Kidney (tissue), 22 donors: ENCODE measurements at places on chromosomes 1 and 21. TPM values are rescaled to one million over a fixed set of nuclear protein-coding genes. Genes with fewer than 3 reads are reported as not detected.

DNA sequence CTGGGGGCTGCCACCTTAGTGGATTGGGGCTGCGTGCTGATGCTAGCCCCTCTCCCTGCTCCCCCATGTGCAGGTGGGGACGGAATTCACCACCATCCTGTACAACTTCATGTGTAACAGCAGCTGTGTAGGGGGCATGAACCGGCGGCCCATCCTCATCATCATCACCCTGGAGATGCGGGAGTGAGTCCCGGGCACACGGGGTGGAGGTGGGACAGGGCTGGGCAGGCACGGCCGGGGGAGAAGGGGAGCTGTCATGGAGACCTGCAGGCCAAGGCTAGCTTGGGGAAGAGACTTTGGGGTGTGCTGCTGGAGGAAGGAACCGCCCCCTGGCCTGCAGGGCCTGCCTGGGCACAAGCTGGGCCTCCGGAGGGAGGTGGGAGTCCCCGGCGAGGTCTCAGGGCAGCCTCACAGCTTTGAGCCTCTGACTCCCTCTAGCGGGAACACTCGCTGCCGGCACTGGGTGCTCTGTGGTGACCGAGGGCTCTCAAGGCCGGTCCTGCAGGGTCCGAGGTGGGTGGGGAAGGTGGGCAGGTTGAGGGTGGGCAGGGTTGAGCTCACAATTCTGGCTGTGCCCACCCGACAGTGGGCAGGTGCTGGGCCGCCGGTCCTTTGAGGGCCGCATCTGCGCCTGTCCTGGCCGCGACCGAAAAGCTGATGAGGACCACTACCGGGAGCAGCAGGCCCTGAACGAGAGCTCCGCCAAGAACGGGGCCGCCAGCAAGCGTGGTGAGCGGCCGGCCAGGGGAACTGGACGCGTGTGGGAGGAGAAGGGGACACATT, 25.0 kb upstream of the CCDC27 start:
- DNase-seq, result peak; percentile 39
- no peaks in the 10 kb centered on the region for H3K4me1 ChIP-seq
- no peak overlapping the region for H3K4me3 ChIP-seq
- H3K27me3 ChIP-seq, result no peaks in the 10 kb centered on the region
- H3K36me3 ChIP-seq, result no peaks in the 10 kb centered on the region
- no peak overlapping the region for H3K27ac ChIP-seq

- no peaks in the 10 kb centered on the region for H3K27me3 ChIP-seq
- H3K4me3 ChIP-seq, result no peak overlapping the region
- H3K27ac ChIP-seq, result no peak overlapping the region
- no peak for DNase-seq
These were observed 7.7 kb downstream of the ADAMTS1 start for GRCh38 chr21:26837539-26837938.

DNA sequence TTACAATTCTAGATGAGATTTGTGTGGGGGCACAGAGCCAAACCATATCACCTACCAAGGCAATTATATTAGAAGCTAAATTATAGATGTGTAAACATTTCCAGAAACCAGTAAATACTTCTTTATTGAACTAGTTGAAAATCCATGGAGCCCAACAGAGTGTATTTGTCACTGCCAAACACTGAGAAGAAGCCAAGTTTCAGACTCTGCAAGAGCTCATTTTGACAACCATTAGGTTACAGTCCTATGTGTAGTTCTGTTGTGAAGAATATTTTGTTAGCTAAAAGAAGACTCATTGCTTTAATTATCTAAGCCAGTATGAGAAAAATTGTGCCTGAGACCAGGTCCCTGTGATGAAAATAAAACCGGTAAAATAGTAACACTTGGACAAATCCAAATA, 358.9 kb upstream of the SGIP1 start:
- H3K27ac ChIP-seq, result no peak overlapping the region
- no peaks in the 10 kb centered on the region for H3K36me3 ChIP-seq
- H3K4me1 ChIP-seq, result no peaks in the 10 kb centered on the region
- no peak overlapping the region for H3K4me3 ChIP-seq
- no peaks in the 10 kb centered on the region for H3K27me3 ChIP-seq
- DNase-seq, result no peak

DNA sequence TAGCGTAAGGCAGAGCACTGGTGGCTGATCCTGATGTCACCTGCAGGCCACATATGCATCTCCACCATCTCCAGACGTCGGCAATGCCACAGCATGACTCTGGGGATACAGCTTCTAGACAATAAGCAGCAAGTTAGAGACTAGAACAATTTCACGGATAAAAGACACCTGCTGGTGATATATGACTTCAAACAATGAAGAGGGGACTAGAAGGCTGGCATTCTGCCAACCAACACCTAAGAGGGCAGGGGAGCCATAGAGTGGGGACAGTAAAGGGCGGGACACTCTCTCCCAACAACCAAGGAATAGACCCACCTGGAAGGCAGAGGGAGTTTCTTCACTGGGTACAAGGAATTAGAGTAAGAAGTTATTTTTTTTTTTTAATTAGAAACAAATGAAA, 126.7 kb downstream of the SIM2 start:
- no peaks in the 10 kb centered on the region for H3K27me3 ChIP-seq
- no peak overlapping the region for H3K4me3 ChIP-seq
- no peak overlapping the region for H3K27ac ChIP-seq
- H3K4me1 ChIP-seq, result no peaks in the 10 kb centered on the region
- no peak for DNase-seq
- H3K36me3 ChIP-seq, result peaks cover 2% of the 10 kb centered on the region

The KPRP gene
- total RNA-seq, result not detected

The LORICRIN gene
- not detected for total RNA-seq

GRCh38 chr1:109256971-109257681, 7.8 kb downstream of the CELSR2 start:
- no peak overlapping the region for H3K4me3 ChIP-seq
- peaks cover 17% of the 10 kb centered on the region for H3K4me1 ChIP-seq
- no peak for DNase-seq
- H3K36me3 ChIP-seq, result peaks cover 2% of the 10 kb centered on the region

DNA sequence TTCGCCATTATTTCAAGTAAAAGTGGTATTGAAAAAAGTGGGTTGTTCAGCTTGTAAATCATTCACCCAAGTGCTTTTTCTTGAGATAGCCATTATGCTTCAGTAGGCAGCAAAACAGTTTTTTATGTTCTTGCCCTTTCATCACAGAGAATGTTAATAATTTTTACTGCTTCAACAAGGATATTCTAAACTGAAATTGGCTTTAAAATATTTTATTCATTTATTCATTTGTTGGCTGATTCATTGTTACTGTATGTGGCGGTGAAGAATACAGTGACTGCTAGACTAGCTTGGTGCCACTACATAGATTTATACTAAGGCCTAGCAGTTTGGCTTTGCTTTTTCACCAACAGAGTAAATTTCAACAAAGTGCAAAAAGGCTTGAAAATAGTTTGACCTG, 121.5 kb downstream of the OLFML2B start:
- no peak overlapping the region for H3K27ac ChIP-seq
- peaks cover 3% of the 10 kb centered on the region for H3K4me1 ChIP-seq
- H3K4me3 ChIP-seq, result no peak overlapping the region
- no peaks in the 10 kb centered on the region for H3K36me3 ChIP-seq

GRCh38 chr1:230507666-230508402, 81.7 kb upstream of the PGBD5 start:
- H3K27me3 ChIP-seq, result no peaks in the 10 kb centered on the region
- no peak for DNase-seq

DNA sequence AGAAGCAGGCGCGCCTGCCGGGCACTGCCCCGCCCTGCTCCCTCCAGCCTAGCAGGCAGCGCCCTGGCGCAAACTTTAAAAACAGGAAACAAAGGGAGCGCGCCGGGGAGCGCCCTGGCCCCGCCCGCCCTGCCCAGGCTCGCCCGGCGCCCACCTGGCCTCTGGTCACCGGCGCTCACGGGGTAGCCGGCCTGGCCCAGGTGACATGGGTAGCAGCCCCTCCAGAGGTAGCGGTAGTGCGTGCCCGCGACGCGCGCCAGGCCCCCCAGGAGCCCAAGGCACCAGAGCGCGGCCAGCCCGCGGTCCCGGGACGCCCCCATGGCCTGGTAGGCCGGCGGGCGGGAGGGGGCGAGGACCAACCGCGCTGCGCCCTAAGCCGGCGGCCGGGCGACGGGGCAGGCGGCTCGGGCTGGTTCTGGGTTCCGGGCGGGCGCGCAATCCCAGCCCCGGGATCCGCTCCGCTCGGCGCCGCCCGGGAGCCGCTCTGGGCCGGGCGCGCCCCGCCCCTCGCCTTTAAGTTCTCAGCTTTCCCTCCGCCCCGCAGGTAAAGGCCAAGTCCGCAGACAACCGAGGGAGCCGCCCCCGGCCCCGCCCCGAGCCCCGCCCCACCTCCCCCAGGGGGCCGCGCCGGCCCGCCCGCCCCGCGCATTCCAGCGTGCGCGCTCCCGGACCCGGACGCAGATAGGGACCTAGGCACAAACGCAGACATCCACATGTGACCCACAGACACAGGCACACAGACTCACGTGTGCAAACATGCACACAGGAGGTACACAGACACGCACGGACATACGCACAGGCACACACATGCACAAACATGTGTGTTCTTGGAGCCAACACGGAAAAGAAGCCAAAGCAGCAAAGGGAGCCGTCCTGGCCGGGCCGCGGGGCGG, 76.7 kb downstream of the ARHGEF16 start:
- DNase-seq, result peak; percentile 92
- H3K4me3 ChIP-seq, result peak overlapping the region; percentile 63
- H3K27ac ChIP-seq, result peak overlapping the region; percentile 47
- H3K27me3 ChIP-seq, result no peaks in the 10 kb centered on the region
- no peaks in the 10 kb centered on the region for H3K36me3 ChIP-seq

- no peaks in the 10 kb centered on the region for H3K4me1 ChIP-seq
- no peaks in the 10 kb centered on the region for H3K27me3 ChIP-seq
- no peak for DNase-seq
- no peak overlapping the region for H3K4me3 ChIP-seq
- H3K27ac ChIP-seq, result no peak overlapping the region
These were observed 282.5 kb upstream of the PLXNA2 start for GRCh38 chr1:208526613-208527125.

DNA sequence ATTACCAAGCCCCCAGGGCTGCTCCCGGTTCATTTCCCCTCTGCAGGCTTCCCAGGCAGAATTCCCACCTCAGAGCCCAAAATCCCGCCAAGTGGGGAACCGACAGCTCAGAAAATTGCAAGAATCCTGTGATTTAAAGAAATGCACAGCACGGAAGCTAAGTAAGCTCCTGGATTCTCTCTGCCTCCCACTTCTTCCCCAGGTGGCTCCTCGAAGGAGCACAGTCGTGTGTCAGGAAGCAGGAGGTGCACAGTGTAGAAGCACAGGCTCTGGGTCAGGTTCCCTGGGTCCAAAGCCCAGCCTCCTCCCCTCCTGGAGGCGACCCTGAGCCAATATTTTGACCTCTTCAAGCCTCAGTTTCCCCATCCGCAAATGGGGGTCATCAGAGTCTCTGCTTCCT, 74.7 kb downstream of the FBXO2 start:
- no peaks in the 10 kb centered on the region for H3K4me1 ChIP-seq
- DNase-seq, result no peak
- H3K27ac ChIP-seq, result no peak overlapping the region

GRCh38 chr1:182426442-182427430, 23.2 kb upstream of the RGSL1 start:
- no peaks in the 10 kb centered on the region for H3K36me3 ChIP-seq
- no peaks in the 10 kb centered on the region for H3K4me1 ChIP-seq
- no peak overlapping the region for H3K4me3 ChIP-seq
- DNase-seq, result no peak
- no peaks in the 10 kb centered on the region for H3K27me3 ChIP-seq

DNA sequence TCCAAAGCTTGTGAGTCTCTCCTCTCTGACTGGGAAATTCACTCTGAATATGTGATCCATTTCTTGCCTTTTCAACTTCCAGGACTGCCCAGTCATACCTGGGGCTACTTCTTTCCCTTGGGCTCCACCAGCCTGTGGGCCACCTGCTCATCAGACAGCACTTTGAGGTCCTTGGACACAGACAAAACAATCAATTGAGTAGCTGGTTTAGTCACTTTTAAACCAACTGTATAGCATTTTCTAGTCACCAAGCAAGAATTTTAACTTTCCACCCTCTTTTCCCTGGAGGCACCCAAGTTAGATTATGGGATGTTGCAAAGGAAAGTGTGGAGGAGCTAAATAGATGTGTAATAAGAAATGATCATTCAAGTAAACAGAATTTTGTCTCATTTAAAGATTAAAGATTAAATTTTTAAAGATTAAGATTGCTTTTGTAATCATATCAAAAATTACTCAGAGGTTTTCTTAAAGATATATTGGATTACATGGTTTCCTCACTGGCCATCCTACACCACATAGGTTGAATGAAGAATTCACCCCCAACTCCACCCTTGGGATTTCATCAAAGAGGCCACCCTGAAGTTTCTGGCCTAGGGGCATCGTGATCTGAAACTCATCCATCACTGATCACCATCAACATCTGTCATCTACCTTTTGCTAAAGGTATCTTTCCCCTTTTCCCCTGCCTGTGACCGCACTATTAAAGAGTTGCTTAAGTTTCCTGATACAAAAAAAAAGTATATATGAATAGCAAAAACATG, 219.2 kb upstream of the NR5A2 start:
- no peaks in the 10 kb centered on the region for H3K4me1 ChIP-seq
- DNase-seq, result no peak
- no peaks in the 10 kb centered on the region for H3K36me3 ChIP-seq
- no peak overlapping the region for H3K4me3 ChIP-seq

DNA sequence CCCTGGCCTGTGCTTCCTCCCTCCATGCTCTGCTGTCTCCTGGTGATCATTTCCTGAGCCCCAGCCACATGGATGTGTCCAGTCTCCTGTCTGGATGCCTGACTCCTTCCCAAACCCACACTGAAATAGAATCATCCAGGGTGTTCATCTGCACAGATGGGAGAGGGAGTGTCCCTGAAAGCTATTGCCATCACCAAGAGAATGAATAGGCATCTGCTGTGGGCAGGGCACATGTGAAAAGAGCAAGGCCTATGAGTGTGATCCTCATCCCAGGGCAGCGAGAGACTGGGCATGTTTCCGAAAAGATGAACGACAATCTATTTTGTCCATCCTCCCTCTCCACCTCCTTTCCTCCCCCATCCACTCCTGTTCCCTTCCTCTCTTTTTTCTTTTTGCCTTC, 5.0 kb downstream of the IGSF21 start:
- no peak for DNase-seq
- no peak overlapping the region for H3K4me3 ChIP-seq
- no peaks in the 10 kb centered on the region for H3K36me3 ChIP-seq
- H3K4me1 ChIP-seq, result no peaks in the 10 kb centered on the region
- peaks cover 38% of the 10 kb centered on the region for H3K27me3 ChIP-seq

The PAQR6 gene
- total RNA-seq, result 4.2 TPM

DNA sequence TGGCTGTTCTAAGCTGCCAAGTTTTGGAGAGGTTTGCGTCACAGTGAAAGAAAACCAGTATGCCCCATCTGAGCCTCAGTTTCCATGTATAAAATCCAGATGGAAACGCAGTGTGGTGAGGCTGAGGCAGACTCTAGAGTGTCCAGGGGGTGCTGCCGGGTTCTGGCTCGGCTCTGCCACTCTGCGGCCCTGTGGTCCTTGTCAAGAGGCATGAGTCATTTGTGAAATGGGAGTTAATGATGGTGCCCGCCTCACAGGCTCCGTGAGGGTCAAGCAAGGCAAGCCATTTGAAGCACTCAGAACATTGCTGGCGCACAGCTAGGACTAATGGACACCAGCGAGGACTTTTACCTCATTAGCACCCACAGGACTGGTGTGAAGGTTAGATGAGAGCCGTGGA, 214.3 kb downstream of the PTPRU start:
- no peak overlapping the region for H3K4me3 ChIP-seq
- no peak for DNase-seq
- no peaks in the 10 kb centered on the region for H3K36me3 ChIP-seq
- no peaks in the 10 kb centered on the region for H3K27me3 ChIP-seq
- no peak overlapping the region for H3K27ac ChIP-seq
